D721Med (cell line): ENCODE measurements at places on chromosomes 7 and 10.

- DNase-seq = no peak
These were observed 13.9 kb downstream of the TSPAN14 start for GRCh38 chr10:80468002-80468401.

DNA sequence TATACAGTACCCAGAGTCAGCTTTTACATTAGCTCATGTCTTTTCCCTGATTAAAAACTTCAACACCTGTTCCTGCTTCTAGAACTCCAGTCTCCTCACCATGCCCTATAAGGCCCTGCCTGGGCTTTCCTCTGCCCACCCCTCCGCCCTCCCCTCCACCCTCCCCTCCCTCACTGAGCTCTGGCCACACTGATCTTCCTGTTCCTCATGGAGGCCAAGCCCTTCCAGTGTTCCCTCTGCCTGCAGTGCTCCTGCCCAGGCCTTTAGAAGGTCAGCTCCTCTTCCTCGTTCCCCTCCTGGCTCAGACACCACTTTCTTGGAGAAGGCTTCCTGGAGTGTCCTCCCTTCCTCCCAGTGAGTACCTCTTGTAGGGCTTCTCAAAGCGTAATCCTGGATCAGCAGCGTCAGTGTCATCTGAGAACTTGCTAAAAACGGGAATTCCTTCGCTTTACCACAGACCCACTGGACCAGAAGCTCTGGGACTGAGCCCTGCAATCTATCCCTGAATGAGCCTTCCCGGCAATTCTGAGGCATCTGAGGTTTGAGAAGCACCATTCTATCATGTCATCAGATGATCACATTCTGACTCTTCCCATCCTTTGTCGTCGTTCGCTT, 3.7 kb downstream of the PDZD7 start:
- no peak for DNase-seq

- no peak for DNase-seq
These were observed 14.8 kb upstream of the CFAP46 start for GRCh38 chr10:132957131-132957530.

GRCh38 chr10:43160046-43160920, 22.0 kb downstream of the CSGALNACT2 start:
- DNase-seq = no peak

- DNase-seq = no peak
These were observed 21.3 kb upstream of the HSPB1 start for GRCh38 chr7:76281006-76281705.

DNA sequence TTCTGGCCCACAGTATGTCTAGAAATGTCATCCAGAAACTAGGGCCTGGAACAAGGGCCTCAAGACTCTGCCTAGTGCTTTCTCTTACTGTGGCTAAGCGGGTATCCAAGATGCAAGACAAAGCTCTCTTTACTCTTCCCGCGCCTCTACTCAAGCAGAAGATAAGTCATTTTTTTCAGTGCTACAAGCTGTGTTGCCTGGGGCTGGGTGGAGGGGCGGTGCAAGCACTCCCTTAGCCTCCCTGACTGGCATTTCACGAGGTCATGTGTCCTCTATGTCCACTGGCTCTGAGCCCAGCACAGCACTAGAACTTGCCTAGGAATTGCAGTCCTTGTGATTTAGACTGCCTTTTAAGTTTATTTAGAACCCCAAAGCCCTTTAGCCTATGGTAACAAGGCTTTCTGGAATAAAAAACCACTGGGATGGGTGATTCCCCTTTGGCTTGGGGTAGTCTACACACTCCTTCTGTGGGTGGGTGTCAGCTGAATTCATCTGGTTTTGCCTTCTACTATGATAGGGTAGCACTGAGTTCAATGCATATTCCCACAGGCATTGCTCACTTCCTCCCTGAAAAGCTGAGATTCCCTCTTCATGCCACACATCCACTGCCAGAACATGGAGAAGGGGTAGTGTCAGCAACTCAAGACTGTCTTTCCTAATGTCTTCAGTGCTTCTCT, 371.8 kb upstream of the KCND2 start:
- DNase-seq = no peak

DNA sequence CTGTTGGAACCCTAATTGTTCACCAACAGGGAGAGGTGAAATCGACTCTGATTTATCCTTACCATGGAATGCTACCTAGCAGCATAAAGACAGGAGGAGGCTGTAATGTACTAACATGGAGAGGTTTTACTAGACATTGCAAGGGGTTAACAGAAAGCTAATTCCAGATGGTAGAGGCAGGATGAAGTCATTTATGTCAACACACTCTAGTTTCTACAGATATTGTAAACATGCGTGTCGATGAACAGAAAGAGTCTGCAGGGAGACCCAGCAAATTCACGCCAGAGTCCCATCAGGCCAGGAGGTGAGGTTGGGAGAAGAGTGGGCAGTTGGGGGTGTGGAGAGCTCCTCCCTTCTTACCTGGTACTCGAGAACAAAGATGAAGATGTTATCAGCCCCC, 7.0 kb downstream of the NPC1L1 start:
- no peak for DNase-seq

DNA sequence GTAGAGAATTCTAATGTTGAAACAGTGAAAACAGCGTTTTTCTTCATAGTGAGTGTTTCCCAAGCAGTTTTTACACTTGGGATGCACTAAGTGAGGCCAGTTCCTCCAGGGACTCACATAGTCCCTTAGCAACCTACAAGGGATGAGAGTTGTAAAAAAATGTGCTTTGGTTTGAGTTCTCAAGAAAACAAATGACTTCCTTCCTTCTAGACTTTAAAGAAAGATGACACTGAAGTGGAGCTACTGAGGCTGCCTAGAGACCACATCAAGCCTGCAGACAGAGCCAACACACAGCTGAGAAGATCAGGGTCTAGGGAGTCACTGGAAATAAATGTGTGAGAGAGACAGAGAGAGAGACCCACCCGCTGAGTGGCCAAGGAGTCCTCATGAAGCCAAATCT, 264.4 kb downstream of the TNS3 start:
- no peak for DNase-seq

DNA sequence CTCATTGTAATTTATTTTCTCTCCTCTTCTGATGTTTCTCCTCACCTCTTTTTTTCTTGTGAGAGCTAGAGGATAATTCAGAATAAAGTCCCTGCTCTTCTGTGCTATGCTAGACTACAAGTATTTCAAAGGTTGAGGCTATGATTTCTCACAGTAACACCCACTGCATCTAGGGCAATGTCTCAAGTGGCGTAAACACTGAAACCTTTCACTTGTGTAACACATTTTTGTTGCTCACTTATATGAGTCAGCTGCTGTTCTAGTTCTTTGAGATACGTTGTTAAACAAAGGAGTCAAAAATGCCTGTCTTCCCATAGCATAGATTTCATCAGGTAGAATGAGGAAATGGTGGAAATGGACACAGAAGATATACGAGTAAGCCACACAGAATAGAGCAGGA, 305.1 kb upstream of the PITRM1 start:
- no peak for DNase-seq

DNA sequence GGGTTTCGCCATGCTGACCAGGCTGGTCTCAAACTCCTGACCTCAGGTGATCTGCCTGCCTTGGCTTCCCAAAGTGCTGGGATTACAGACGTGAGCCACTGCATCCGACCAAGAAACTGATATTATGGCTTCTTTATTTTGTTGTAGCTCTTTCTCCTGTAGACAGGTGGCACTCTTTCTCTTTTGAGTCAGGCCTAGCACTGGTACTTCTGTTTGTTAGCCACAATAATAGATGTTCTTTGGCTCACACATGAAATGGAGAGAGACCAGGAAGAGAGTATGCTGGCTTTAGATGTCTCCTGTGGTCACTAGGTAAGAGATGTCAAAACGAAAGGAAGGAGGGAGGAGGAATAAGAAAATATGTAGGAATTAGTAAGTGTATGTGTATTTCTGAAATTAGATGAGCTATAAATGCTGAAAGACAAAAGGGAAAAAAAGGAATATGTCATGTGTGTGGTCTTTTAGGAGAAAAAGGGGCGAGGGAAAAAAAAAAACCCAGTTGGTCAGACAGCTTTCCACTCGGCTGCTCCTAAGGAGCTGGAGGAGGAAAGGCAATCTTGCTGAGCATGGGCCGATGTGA, 78.7 kb downstream of the CLEC2L start:
- DNase-seq = no peak

- no peak for DNase-seq
These were observed 31.6 kb downstream of the FGF8 start for GRCh38 chr10:101744267-101744666.

DNA sequence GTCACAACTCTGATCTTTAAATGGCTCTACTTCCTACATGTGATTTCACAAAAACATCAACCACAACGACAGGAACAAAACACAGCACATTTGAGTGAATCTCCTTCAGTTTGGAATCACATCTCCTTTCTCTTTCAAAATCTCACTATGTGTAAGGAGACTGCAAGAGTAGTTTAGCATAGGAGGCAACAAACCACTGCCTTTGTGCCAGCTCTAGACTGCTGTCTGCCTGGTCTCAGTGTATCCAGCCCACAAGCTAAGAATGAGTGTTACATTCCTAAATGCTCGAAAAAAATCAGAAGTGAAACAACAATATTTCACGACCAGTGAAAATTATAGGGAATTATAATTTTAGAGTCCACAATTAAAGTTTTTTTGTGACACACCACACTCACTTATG, 217.0 kb upstream of the STEAP4 start:
- DNase-seq = no peak

- DNase-seq = no peak
These were observed 35.9 kb downstream of the SVIL start for GRCh38 chr10:29598851-29599311.

DNA sequence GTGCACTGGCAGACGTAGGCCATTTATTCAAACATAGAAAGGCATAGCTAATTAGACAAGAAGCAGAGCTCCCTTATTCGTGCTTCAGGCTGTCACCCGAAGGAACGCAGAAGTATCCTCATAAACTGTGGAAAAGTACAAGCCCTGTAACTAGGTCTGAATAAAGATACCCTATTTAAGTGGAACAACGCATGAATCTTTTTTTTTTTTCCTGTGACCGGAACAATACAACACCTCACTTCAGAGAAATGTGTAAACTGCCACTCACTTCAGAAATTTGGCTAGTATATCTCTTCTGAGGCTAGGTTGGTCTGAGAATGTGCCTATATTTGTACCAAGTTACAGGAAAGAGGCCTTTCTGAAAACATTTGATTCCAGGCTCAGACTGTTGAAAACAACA, 8.0 kb upstream of the CSTF2T start:
- DNase-seq = no peak

DNA sequence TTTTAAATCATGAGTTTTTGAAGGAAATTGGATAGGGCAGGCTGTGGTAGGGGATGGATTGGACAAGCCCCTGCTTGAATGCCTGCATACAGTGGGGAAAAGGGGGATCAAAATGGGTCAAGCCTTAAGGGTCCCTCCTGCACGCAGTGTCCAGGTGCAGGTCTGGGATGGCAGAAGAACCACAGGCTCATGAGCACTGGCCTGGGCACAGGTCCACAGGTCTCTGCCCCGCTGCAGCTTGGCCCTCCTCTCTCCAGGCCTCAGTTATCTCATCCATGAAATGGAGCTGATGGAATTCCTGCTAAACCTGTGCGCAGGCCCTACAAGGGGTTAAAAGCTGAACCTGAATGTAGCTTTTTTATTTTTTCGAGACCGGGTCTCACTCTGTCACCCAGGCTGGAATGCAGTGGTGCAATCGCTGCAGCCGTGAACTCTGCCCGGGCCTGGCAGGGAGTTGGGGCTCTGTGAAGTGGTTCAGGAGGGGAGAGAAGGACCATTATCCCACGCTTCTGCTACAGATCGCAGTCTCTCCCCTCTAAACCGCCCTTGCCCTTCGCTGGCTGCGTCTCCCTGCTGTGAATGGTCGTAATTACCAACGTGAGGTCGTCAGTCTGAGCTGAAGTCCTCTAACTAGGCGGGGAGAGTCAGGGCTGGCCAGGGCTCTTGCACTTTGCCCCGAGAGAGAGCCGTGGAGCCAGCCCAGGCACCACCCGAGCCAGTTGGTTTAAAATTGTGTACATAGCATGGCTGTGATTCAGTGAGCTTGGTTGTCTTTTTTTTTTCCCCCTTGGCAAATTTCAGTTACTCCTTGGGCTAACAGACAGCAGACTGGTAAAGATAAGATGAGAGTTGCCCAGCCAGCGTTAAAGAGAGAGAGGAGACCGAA, 77.5 kb upstream of the GTF2I start:
- DNase-seq = no peak

DNA sequence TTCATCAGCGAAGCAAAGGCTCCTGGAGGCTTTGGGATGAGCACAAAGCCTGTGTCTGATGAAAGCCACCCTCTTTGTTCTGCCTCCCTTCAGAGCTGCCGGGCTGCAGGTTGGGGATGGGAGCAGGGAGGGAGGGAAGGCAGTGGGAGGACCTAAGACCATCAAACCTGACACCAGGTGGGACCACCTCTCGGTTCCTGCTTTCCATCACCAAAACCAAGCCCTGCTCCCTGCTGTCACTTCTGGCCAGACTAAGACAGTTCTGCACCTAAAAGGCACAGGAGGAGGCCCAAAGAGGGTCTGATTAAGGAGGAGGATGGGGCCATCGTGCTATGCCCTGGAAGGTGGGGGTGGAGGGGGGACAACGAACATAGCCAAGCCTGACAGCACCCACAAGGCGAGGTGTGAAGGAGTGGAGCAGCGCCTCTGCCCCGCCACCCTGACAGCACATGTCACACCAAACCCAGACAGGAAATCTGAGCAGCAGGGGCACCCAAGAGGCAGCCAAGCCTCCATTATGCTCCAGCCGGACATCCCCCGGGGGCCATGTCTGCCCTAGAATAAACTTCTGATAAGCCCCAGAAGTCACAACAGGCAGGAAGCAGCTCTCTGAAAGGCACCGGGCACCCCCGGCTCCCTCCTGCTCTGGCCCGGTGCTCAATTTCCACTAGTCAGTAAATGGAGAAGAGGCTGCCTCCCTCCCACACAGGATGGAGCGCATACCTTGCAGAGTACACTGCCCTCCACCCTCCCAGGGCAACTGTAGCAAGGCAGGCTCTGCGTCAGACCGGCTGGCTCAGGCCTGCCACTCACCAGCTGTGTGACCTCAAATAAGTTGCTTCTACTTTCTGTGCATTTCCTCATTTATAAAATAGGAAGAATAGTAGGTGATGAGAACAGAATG, 48.9 kb downstream of the DLG5 start:
- no peak for DNase-seq

GRCh38 chr10:104306897-104307296, 31.4 kb downstream of the ITPRIP start:
- no peak for DNase-seq

DNA sequence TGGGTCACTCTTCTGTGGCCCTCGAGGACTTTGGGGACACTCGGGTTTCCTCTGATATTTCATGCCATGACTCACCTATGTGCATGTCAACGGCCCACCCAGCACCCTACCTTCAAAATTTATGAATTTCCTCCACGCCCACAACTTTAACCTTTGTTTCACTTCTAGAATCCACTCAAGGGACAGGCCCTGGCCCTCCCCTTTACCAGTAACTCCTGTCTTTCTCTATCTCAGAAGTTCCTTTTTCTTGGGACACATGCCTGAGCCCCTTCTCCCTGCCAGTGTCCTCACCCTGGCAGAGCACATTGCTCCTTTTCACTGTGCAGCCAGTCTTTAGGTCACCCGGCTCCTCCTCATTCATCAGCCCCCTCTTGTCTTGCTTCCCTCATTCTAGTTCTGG, 282.5 kb upstream of the KLF6 start:
- no peak for DNase-seq
